Calu3 (cell line): ENCODE measurements at places on chromosomes 16 and 17.
A peak's percentile ranks its signal among the peaks of the same experiment; 100 is the strongest.

DNA sequence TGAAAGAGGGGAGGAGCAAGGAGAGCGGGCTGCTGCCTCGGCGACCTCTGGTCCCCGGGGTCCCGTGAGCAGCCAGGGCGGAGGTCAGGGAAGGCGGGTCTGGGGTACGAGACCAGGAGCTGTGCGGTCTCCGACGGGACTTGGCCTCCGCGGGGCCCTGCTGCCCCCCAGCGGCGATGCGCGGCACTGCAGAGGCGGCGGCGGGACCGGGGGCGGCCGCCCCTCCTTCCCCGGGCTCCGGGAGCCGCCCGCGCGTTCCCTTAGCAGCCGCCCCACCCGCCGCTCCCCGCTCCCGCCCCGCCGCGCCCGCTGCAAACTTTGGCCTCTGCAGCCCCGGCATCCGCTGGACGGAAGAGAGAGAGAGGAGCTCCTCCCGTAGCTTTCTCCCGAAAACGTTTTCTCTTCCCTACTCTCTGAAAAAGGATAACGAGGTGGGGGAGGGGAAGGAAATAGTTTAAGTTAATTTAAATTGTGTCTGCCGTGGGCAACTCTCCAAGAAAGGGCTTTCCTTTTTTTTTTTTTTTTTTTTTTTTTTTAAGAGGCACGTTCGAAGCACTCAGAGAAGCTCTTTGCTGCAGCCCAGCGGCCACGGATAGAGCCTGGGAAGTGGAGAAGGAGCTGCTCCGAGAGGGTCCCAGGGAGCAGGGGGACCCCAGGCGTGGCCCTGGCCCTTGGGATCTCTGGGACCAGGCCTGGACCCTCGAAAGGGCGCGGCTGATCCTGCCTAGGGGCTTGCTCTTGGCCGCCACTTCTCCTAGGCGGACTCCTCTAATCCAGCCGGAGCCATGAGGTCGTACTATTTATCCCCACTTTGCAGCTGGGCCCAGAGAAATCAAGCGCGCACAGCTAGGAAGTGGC is 43.2 kb downstream of the C16orf82 start:
- DNase-seq, result peak; percentile 91

GRCh38 chr16:81431554-81432353 is 12.9 kb upstream of the CMIP start:
- no peak for DNase-seq

- DNase-seq, result peak; percentile 36
Observed at GRCh38 chr17:77036841-77037381, 103.9 kb upstream of the SEC14L1 start.

DNA sequence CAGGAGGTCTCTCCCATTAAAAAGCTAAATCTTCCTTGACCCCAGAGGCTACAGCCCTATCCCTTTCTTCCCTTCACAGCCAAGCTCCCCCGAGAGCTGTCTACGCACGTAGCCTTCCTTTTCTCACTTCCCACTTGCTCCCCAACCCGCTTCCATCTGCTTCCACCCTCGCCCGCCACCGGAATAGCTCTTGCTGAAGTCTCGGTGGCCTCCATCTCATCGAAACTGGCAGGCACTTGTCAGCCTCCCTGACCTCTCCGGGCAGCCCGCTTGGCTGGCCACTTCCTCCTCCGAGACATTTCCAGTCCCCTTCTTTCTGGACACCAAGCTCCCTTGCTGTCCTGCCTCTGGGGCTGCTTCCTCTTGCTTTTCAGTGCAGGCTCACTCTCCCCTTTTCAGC is 10.7 kb upstream of the EPOP start:
- no peak for DNase-seq

GRCh38 chr17:339193-340061 is 13.2 kb downstream of the RPH3AL start:
- DNase-seq, result no peak
